Stimulated activated CD4-positive, alpha-beta T cell treated with anti-CD3 and anti-CD28 coated beads, Interleukin-2, amount 100 ng/mL, for 4 hours (primary cell): ENCODE measurements at places on chromosomes 2 and 18.

GRCh38 chr2:169771021-169771420 is 27.6 kb upstream of the SSB start:
- DNase-seq = no peak

DNA sequence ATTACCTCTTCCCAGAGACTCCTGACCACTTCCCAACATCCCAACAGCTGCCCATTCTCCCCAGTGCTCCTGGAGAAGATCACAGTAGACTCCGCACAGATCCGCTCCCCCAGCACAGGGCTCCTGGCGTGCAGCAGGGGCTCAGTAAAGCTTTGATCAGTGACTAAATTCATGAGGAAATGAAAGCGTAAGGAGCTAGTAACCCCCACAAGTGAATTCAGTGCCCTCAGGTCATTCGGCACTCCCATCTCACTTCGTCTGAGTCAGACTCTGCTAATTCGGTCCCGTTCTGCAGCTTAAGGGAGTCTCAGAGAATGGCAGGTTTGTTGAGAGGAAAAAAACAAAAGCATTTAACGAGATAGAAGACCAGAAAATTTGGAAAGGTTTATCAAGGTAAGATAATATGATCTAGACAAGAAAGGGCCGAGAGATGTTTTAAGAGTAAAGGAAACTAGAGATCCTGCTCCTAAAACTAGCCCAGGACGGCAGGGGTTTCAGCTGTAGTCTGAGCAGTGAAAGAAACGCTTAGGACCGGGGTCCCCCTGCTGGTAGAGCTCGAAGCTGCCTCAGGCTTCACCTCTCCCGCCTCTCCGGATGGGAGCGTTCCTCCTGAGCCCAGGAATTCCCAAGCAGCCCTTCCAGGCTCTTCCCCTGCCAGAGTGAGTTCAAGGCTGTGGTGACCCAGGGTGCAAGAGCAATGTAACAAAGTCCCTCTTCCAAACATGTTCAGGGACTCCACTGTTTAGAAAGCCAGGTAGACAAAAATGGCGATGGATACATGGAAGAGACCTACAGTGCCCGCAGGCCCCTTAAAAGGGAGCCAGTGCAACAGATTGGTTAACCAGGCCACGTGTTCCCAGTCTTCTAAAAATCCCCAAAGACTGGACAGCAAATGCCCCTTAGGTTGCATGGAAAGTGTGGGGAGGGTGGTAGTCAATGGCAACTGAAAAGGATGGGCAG is 127.3 kb downstream of the DNER start:
- no peak for DNase-seq

DNA sequence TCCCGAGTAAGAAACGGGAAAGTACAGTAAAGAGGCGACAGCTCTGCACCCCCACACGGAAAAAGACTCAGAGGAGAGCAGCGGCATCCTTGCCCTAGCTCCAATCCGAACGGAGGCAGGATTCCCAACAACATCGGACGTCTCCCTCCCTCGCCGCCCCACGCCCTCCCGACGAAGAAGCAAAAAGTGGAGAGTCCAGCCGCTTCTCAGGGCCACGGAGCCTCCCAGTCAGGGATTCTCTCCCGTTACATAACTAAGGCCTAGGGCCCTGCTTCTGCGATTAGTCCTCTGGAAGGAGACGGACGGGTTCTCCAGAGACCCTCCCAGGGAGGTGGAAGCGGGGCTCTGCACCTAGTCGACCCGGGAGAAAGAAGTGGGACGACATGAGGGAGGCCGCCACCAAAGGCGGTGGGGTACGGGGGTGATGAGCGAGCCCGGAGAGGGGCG is 587 bp downstream of the SUMO1 start:
- no peak for DNase-seq

DNA sequence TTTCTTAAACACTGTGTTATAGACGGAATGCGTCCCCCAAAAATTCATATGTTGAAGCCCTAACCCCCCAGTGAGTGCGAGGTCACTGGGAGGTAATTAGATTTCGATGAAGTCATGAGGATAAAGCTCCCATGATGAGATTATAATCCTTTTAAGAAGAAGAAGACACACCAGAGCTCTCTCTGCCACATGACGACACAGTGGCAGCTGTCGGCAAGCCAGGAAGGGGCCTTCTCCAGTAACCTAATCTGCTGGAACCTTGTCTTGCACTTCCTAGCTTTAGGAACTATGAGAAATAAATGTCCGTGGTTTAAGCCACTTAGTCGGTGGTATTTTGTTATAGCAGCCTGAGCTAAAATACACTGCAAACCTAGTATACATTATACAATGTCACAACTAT is 12.3 kb downstream of the TMEM237 start:
- no peak for DNase-seq

DNA sequence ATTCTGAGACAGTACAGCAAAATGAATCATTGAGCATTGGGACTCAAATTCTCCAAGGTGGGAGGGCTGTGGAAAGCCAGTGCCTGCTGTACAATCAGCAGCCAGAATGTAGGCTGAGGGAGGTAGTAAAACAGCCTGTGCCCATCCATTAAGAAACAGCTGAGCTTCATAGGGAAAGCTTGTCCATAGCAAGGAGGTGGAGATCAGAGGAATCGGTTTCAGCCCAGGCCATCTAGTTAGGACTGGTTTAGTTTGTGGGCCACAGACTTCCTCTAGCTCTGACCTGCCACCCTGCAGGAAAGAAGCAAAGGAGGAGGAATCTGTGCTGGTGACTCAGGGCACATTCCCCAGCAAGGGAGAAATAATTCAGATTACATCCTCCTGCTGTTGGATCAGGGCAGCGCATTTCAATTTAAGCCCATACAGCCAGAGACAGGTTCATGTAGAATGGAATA is 333.4 kb downstream of the SETBP1 start:
- no peak for DNase-seq

GRCh38 chr2:136932700-136933099 is 167.4 kb downstream of the THSD7B start:
- no peak for DNase-seq

DNA sequence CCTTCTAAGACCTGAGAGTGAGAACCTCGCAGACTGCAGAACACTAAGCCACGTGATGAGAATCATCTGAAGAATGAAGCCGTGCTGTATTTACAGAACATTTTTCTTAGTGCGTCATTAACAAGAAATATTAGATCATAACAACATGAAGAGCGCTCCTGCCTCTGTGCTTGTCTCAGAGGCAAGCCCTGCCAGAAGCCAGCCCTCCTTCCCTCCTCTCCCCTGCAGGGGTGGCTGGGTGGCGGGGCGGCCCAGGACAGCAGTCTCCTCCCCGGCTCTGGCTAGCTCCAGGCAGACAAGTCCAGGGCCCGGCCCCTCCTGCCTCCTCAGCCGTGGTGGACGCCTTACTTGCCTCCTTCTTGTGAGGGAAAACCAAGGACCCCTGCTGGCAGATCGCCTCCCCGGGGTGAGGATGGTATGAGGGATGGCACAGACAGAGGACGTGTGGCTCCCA is 262.7 kb downstream of the TWIST2 start:
- DNase-seq = no peak

- DNase-seq = no peak
Observed at GRCh38 chr18:11308499-11308898, 159.1 kb upstream of the PIEZO2 start.

DNA sequence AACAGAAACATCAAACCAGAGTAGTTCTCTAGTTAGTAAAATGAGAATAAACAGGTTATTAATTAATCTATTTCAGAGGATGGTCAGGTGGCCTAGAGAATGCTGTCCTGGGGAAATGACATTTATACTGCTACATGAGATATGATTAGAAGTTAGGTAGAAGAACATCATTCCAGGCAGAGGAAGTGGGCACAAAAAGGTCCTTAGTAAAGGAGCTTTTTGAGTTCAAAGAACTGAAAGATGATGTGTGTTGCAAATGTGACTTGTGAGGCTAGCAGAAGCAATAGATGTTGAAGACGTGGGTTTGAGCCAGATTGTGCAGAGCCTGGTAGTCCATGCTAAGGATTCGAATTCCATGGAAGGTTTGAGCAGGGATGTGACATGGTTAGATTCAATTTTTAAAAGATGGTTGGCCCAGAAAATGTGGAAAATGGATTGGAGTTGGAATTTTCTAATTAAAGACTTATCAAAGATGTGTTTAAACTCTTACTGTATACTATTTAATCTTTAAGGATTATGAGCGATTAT is 34.2 kb downstream of the RAB10 start:
- DNase-seq = no peak

- no peak for DNase-seq
Observed at GRCh38 chr18:24414349-24415003, 12.0 kb upstream of the IMPACT start.

DNA sequence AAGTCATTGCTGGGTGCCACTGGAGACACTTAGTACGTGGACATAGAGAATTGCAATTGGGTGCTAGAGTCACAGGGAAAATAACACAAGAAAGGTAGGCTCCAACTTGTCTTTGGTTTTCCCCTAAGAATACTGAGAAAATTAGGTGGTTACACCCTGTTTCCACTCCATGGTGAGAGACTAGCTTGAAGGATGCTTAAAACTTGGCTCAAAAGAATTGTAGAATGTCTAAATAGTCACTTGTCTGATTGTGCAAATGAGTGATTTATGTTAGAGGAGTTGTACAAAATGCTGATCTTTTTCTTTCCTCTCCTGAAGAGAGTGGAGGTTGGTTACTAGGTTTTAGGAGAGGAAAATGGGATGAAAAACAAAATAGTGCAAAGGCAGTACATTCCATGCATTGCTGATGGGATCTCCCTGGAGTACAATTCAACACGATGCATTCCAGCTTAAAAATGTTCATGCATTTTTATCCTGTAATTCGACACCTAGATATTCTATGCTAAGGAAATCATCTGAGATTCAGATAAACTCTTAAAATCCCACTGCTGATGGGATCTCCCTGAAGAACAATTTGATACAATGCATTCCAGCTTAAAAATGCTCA is 2.2 kb upstream of the SERPINB12 start:
- no peak for DNase-seq

DNA sequence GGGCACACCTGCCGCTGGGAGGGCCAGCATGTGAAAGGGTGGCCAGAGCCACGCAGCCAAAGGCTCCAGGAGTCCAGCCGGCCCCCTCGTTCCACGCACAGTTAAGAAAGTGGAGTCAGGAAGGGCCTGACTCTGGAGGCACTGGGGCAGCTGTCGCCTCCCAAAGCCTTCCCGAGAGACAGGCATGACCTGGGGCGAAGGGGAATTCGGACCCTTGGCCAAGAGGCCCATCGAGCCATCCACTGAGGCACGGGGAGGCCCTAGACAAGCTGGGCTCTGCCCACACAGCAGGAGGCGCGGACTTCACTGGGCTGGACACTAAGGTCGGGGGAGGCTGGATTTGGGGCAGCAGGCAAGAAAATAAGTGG is 38.5 kb upstream of the SNED1 start:
- DNase-seq = no peak

DNA sequence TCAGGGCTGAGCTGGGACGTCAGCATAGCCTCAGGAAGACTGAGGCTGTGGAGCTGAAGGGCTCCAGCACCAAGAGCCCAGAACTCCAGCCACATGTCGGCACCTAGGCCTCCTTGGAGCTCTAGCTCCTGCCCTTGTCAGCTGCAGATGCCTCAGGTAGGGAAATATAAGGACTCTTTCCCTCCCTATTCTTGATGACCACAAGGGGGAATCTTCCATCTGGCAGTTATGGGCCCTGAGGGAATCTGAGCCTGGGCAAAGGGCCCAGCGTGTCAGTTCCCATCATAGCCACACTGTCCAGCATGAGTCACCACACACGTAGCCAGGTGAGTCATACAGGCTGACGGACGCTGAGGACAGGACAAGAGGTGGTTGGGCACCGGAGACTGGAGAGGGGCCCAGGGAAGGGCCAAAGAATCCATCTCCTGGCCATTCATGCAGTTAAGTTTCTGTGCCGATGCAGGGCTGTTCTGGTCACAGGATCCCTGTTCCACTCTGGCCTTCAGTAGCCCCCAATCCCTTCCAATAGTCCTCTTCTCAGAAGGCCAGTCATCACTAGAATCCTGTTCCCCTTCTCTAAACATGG is 1.8 kb downstream of the MPV17 start:
- no peak for DNase-seq

- no peak for DNase-seq
Observed at GRCh38 chr2:66082581-66082980, 352.3 kb upstream of the MEIS1 start.

GRCh38 chr2:132424526-132425121 is 8.0 kb downstream of the GPR39 start:
- DNase-seq = no peak

- DNase-seq = no peak
Observed at GRCh38 chr2:63669596-63669995, 80.8 kb downstream of the MDH1 start.

DNA sequence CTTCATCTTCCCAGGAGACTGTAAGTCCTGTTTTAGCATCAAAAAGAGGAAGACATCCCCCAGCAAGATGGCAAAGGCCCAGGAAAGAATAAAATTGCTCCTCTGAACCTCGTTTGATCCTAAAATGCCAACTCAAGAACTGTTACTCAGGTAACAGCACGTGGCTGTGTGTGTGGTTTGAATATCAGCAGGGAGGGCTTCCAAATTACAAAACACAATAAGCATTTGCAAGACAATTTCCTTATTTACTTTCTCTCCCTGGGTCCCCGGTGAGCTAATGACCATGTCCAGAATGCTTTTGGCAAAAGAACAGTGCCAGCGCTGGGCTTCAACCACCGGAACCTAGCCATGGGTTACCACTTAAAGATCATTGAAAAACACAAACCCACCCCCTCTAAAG is 163.6 kb downstream of the C1D start:
- DNase-seq = no peak

DNA sequence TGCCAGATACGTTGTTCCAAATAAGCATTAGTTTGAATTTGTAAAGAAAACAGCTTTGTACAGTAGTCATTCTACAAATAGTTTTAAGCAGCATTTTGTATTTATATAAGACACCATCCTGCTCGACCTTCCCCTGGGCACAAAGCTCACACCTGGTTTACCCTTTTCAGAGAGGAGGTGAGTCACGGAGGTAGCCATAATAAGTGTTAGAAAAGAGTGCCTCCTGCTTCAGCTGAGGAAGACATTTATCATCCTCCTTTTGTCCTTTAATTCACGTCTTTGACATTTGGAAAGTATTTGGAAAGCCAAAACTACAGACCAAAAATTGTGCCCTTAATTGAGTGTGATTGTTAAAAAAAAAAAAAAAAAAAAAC is 6.8 kb downstream of the RAB12 start:
- no peak for DNase-seq
